A549 treated with ZK216348 at 1 μM for 4 hours (cell line): ENCODE measurements at places on chromosomes 11 and 22. TPM values are rescaled to one million over a fixed set of nuclear protein-coding genes. Genes with fewer than 3 reads are reported as not detected.

Gene OR9G1
- total RNA-seq = not detected in 5 replicates

Gene BTG4
- 0.21 to 0.27 TPM in 2 of 5 replicates, not detected in the others for total RNA-seq

Gene MFRP
- not detected in 5 replicates for total RNA-seq

Gene OVCH2
- total RNA-seq = not detected in 5 replicates

Gene HBE1
- 0.53 TPM in 1 of 5 replicates, not detected in the others for total RNA-seq

Gene GLYATL1
- 0.07 TPM in 1 of 5 replicates, not detected in the others for total RNA-seq

Gene KRTAP5-8
- not detected in 5 replicates for total RNA-seq

Gene MMP10
- total RNA-seq = 0.70 to 1.5 TPM (median 0.94 TPM) in 5 replicates

Gene SLC5A1
- 0.06 TPM in 1 of 5 replicates, not detected in the others for total RNA-seq

Gene GGT5
- total RNA-seq = 1.5 to 4.0 TPM (median 3.7 TPM) in 5 replicates

Gene HOATZ
- total RNA-seq = not detected in 5 replicates

Gene TMEM191C
- total RNA-seq = 0.88 to 2.1 TPM (median 1.3 TPM) in 5 replicates

Gene TUBA8
- 0.31 to 0.87 TPM (median 0.50 TPM) in 5 replicates for total RNA-seq

Gene TECTA
- total RNA-seq = 0.04 TPM in 2 of 5 replicates, not detected in the others

Gene MGAT3
- 0.20 to 0.76 TPM (median 0.56 TPM) in 5 replicates for total RNA-seq

Gene CYTH4
- 0.34 to 2.1 TPM (median 0.76 TPM) in 5 replicates for total RNA-seq

Gene SPTBN2
- 9.3 to 14.5 TPM (median 10.5 TPM) in 5 replicates for total RNA-seq

Gene NFRKB
- 10.0 to 14.7 TPM (median 13.9 TPM) in 5 replicates for total RNA-seq

Gene XNDC1N
- total RNA-seq = 2.9 to 5.7 TPM (median 3.4 TPM) in 5 replicates

Gene OR6X1
- total RNA-seq = not detected in 5 replicates
